NCI-H1417 (cell line): ENCODE measurements at places on chromosomes 7 and 10.

DNA sequence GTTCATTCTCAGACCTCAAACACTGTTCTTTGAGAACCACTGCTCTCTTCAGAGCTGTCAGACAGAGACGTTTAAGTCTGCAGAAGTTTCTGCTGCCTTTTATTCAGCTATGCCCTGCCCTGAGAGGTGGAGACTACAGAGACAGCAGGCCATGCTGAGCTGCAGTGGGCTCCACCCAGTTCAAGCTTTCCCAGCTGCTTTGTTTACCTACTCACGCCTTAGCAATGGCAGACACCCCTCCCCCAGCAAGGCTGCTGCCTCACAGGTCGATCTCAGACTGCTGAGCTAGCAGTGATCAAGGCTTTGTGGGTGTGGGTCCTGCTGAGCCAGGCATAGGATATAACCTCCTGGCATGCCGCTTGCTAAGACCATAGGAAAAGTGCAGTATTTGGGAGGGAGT, 80.5 kb upstream of the CYP2C9 start:
- DNase-seq = no peak

GRCh38 chr10:79268742-79269141, 78.5 kb upstream of the PPIF start:
- DNase-seq = no peak

DNA sequence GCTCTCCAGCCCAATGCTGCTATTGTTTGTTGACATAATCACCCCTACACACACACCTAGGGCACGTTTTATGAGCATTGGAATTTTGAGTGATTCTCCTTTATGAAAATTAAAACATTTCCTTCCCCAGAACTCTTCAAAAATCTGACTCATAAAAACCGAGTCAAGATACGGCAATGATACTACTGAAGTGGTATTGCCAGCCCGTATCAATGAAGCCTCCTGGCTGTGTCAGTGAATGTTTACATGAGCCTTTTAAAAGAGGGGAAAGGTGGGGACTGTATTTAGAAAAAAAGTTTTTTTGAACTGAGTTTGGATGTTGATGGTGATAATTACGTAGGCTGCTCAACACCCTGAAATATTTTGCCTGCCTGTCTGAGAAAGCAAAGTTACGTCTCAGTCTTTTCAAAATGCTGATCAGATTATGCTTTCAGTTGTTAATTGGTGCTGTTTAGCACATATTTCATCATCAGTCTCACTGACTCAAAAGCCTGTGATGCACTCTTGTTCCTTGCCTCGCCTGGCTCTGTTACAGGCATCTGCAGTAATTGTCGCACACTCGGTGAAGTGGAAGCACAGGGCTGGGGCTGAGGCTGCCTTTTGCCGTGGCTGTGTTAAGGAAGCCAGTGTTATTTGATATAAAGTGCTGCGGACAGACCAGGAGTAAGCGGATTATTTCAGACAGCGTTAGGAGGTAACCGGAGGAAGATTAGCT, 157.4 kb upstream of the TCF7L2 start:
- DNase-seq = peak; percentile 7

DNA sequence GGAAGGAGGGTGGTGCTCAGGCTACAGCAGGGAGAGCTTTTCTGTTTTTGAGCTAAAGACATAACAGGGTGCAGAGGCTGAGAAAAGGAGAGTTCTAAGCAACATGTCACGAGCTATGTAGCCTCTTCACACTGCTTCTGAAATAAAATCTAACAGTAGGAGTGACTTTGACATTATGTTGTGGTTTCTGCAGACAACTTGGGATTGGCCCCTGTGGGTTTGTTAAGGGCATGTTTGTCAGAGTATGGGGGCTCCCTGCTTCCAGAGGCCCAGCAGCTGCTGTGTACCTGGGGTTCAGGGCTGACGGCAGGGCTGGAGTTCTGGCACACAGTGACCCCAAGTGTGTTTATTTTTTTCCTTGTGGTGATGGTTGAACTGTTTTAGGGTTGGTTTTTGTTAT, 24.7 kb downstream of the MMRN2 start:
- no peak for DNase-seq

DNA sequence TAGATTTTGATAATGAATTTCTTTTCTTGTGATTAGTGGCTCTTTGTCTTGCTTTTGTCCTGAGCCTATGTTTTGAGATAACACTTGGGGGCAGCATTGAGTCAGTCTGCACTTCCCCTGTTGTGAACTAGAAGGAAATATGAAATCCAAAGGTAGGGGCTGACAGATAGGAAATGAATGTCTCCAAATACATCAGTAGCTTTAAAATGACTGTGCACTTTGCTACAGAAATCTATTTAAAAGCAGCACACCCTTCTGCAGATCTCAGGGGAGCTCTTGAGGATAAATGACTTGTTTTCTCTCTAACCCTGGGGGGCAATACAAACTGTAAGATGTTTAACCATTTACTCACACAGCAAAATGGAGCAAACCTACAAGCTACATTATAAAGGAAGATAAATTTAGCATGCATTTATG, 176.0 kb upstream of the MYO3A start:
- peak; percentile 47 for DNase-seq
